ENCODE measurements at places on chromosomes 7 and 10.

DNA sequence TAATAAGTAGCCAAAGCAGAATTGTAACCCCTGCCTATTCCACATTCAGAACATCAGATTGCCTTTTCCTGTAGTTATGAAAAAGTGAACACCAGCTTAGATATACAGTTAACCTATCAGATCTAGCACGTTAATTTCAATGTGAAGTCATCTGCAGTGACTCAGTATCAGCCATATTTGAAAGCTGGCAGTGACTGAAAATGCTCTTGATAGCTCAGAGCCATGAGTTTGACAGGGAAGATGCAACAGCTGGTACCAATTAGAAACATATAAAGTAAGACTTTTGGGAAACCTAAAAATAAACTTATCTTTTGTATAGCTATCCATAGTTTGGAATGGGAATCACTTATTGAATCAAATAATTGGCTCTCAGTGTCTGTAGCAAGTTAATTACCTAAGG, 284.1 kb upstream of the NPSR1 start:
- no peak for DNase-seq

DNA sequence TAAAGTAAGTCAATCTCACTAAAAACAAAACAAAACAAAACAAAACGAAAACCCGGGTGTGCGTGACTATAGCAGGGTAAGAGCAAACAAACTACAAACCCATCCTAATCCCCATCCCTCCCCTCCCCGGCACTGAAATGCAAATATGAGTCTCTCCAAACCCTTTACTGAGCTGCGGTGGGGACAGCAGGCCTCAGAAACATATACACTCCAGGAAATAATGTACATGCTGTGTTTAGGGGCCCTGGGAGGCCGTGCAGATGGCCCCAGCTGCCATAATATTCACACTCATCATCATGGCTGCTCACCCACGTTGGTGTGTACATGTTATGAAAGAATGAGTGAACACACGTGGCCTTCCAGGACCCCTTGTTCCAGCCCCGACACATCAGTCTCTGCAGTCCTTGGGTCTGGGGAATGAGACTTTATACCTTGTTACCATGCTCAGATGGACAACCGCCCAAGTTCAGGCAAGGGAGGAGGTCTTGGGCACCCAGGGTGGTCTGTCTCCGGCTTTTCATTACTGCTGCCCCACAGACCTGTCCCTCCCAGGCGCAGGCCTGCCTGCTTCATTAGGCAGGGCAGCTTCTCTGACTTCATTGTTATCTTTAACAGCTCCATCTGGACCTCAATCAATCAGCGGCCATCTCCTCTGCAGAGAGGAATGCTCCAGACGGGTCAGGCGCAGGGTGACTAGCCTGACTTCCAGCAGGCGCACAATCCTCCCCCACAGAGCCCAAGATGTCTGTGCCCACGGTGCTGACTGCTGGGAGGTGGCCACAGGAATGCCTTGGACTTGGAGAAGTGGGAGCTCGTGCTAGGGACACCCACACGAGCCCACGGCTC, 20.6 kb downstream of the HSPA12A start:
- no peak for DNase-seq

DNA sequence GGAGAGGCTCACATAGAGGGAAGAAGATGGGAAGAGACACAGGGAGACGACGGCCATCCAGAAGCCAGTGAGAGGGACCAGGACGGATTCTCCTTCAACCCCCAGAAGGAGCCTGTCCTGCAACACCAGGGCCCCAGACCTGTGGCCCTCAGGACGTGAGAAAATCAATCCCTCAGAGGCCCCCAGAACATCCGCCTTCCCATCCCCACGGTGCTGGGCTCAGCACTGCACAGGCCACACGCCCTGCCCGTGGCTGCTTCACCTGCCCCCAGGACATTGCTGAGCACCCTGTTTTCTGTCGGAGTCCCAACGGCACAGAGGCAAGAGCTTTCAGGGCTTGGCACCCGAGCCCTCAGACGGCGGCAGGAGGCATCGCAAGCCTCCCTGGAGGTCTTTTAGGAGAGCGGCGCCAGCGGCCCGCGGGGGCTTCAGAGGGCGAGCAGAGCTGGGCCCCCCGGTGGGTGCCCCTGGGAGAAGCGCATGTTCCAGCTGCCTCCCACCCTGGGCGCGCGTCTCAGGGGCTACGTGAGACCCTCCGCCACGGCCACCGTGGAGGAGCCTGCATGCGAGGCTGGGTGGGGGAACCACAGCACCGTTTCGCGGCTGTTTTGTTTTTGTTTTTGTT, 42.8 kb downstream of the PDGFA start:
- no peak for DNase-seq

DNA sequence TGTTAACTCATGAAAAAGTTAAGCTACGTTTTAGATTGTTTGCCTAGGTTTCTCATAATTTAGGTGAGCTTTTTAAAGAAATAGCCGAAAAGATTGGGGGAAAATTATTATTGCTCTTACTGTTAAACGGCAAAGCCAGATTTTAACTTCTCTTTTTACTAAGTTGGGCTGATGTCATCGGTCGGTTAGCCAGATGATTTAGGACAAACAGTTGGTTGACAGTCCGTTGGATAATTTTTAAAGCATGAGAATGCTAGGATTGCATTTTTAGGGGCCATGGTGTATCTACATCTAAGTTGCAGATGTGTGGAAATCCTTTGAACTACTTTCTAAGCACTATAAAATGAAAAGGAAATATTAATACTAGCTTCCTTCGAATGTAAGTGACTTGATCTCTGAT, 280.9 kb upstream of the AKR1E2 start:
- DNase-seq = no peak

GRCh38 chr7:45457591-45457990, 116.6 kb upstream of the ADCY1 start:
- no peak for DNase-seq

DNA sequence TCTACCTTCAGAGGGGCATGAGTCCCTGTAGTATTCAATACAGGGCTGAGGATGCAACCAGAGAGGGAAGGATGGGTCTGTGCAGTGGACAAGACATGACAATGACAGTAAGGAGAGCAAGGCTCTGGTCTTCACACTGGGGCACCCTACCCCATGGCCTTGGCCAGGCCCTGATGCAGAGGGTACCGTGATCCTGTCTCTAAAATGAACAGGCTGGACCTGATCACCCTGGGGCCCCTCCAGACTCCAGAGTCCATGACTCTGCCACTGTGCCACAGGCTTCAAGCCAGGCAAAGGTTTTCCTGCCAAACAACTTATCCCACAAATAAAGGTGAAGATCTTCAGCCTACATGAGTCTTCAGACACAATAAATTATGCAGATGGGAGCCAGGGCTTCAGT, 4.9 kb downstream of the MAT1A start:
- DNase-seq = no peak

- no peak for DNase-seq
Observed at GRCh38 chr10:67663449-67664087, 32.4 kb downstream of the CTNNA3 start.

DNA sequence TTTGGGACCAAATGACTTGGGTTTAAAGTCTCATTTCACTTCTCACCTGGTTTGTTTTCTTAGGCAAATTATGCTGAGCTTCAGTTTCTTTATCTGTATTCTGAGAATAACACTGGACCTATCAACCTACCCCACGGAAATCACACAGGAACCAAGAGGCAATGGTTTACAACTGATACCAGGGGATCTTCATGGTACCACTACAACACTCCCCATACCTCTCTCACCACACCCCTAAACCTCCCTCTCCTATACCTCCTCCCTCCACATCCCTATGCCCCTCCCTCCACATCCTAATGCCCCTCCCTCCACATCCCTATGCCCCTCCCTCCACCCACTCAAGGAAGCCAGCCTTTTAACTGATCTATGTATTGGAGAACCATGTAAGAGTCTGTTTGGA, 9.9 kb downstream of the FAM204A start:
- no peak for DNase-seq

Data from T-cell (primary cell).